ENCODE measurements at places on chromosomes 6 and 20.

DNA sequence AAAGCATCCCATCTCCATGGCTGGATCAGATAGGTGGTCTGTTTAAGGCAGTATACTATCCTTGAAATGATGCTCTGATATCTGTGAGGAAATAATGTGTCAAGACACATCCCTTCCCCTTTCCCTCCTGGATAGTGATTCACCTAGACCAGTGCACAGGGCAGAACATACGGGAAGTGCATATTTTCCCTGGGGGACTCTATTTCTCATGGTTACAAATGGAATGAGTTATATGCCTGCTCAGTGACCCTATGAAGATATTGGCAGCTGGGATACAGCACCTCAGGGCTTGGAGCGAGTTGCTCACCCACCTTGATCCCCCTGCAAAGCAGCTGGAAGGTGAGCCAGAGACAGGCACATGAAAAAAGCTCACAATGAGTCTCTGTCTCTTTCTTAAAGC, 67.5 kb upstream of the PRL start:
- DNase-seq, result no peak

DNA sequence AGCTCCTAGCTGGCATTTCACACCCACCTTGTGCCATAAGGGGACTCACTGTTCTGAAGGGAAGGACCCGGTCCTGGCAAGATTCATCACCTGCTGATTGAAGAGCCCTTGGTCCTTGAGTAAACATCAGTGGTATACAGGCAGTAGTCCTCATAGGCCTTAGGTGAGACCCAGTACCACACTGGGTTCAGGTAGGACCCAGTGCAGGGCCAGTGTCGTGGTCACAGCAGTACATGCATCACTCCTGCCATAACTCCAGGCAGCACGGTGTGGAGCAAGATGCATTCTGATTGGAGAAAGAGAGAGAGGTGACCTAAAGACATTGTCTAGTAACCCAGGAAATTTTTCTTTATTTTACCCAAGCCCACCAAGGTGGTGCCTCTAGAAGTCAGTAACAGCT, 49.1 kb upstream of the THBS2 start:
- DNase-seq, result no peak

- DNase-seq, result no peak
Observed at GRCh38 chr6:157056275-157056674, 267.0 kb downstream of the TMEM242 start.

DNA sequence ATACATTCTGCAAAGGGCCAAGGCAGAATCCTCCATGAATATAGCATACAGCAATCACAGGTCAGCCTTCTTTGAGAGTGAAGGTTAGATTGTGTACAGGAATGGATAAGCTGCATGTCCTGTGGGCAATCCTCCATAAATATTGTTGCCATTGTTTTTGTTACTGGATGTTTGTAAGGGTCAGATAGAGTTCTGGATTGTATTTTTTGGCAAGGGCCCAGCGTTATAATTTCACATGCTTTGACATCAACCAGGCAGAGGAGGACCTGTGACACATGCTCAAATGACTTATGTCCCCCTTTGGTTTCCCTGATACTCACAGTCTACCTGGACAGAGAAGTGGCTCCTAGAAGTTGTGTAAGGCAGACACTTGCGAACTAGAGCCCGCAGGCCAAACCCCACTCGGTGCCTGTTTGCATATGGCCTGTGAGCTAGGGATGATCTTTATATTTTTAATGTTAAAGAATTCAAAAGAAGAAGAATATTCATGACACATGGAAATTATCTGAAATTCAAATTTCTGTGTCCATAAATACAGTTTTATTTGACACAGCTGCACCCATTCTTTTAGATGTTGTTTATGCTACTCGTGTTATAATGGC, 5.4 kb downstream of the LY86 start:
- no peak for DNase-seq

DNA sequence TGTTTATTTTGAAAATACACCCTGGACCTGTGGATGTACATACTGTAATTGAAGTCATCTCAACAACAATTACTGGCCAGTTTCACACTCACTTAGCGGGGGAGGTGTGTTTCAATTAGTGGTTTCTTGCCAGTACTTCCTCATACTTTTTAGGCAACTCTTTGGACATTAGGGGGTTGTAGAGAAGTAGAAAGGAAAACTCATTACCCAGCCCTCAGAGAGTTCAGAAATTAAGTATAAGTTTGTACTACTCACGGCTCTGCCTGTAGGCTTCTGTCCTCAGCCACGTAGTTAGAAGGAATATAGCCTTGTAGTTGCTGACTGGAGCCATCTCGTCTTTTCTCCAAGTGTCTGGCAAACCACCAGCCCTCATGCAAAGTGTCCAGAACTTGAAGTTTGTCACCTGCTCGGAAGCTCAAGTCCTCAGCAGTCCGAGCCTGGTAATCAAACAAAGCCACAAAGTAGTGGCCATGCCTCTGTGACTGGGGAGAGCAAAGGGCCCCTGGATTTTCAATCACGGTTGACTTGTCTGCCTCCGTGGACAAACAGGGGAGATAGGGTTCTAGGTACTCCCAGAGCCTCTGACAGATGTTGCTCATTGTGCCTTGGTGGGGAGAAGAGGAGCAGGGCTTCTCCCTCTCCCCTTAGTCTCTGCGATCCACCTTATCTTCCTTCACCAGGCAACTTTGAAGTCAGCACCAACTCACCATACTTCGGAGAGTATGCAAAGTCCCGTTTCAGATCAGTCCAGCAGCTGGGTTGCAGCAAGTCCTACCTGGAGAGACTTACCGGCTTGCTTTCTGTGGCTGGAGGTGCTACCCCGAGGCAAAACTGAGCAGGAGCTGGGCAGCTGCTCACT, 749 bp downstream of the FRK start:
- DNase-seq, result no peak

GRCh38 chr6:36221674-36222073, 25.1 kb downstream of the BRPF3 start:
- no peak for DNase-seq
